ENCODE measurements at places on chromosomes 3 and 15.

DNA sequence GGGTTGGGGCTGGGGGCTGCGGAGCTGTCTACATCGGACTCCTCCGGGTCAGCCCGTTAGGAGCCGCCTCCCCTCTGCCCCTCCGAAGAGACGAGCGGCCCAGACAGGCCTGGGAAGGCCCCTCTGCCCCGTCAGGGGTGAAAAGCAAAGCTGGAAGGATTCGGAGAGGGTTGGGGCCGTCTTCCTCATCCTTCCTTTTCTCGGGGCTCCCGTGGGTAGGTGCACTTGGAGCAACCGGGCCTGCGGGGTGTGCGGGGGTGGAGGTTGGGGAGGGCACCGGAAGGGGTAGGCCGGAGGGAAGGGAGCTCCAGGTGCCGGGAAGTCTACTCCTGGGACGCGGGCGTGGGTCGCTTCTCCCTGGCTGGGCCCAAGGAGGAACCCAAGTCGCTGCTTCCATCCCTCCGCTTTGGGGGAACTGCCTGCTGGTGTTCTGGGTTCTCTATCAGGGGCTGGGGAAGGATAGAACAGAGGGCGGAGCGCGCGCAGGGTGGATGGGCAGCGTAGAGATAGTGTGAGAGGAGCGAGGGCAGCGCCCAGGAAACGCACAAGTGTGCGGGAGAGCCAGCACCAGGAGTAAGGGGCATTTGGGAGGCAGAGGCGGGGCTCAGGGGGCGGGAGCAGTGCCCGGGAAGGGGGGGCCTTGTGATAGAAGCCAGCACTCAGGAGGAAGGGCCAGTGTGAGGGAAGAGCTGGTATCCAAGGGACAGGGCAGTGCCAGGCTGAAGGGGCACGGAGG is 590 bp downstream of the POLR2H start:
- no peak for DNase-seq

- no peak for DNase-seq
Observed at GRCh38 chr3:124513610-124513997, 216.6 kb upstream of the UMPS start.

- DNase-seq: no peak
Observed at GRCh38 chr3:166425900-166426611, 588.8 kb upstream of the BCHE start.

DNA sequence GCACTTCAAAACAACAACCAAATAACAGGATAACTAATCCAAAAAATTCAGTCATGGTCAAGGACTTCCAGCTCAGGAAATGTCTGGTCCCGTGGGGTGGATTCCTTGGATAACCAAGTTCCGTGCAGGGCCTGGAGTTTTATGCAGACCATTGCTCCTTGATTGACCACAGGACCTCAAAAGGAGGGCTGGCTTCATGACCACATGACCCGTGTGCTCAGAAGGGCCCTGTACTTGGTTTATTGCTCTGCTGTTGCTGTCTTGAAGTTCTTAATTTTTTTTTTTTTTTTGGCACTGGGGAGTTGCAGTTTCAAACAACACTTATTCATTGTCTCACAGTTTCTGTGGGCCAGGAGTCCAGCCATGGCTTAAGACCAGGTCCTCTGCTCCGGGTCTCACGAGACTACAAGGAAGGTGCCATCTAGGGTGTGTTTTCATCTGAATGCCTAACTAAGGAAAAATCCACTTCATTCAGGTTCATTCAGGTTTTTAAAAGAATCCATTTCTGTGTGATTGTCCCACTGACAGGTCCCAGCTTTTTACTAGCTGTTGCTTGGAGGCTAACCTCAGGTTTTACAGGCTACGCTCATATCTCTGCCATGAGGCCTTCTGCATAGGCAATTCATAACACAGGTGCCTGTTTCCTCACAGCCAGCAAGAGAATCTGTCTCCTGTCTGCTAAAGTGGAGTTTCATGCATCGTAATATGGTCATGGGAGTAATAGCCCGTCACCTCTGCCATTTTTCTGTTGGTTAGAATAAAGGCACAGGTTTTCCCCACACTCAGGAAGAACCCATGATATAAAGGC is 65.3 kb downstream of the FLNB start:
- no peak for DNase-seq

GRCh38 chr3:162367429-162368260 is 871.0 kb downstream of the OTOL1 start:
- no peak for DNase-seq

GRCh38 chr3:4633078-4634004 is 140.2 kb downstream of the ITPR1 start:
- no peak for DNase-seq

- no peak for DNase-seq
Observed at GRCh38 chr3:176513604-176514003, 683.7 kb downstream of the TBL1XR1 start.

DNA sequence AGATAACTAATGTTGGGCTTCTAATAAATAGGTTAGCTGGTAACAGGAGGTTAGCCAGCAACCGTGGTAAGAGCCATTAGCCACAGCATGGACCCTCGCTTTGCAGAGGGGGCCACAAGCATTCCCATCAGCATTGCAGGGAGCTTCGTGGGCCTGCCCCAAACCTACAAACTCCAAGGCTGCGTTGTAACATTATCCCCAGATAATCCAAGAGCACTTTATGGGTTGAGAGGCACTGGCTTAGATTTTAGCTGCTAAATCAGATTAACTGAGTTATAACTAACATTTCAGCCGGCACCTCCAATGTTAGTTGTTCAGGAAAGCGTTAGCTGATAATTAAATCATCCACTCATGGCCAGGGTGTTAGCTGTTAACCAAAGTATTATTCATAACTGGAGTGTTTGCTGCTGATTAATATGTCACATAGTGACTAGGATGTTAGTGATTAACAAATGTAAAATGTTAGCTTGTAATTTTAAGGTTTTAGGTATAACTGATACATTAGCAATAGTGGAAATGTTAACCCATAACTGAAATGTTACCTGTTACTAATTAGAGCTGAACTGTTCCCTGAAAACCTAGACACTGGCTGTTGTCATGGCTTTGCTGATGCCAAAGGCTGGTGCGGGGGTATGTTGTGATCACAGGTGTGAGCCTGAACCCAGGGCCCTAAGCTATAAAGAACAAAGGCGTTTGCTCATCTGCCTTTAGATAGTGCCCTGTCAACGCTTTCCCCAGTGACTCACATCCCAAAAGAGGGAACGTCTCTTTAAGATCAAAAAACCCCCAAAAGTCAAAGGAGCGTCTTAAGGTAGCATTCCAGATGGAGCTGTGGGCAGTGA is 56.2 kb downstream of the SLC6A6 start:
- no peak for DNase-seq

DNA sequence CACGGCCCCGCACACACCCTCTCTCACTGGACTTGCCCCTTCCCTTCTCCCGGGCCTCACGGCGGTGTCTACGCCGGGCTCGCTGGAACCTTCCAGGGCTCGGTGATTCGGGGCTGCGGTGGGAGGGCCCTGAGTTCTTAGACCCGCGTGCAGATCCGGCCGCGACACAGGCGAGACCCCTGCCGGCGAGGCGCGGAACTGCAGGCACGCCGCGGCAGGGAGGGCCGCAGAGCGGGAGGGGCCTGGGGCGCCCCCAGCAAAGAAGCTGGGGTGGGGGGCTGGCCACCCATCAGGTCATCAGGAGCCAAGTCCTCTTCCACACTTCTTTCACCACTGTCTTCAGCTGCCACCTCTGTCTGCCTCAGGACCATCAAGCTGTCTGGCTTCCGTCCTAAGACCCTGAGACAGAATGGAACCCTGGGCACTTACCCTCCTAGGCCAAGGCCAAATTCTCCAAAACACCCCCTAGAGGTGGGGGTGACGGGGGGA is 164.5 kb downstream of the XXYLT1 start:
- peak; percentile 55 for DNase-seq

DNA sequence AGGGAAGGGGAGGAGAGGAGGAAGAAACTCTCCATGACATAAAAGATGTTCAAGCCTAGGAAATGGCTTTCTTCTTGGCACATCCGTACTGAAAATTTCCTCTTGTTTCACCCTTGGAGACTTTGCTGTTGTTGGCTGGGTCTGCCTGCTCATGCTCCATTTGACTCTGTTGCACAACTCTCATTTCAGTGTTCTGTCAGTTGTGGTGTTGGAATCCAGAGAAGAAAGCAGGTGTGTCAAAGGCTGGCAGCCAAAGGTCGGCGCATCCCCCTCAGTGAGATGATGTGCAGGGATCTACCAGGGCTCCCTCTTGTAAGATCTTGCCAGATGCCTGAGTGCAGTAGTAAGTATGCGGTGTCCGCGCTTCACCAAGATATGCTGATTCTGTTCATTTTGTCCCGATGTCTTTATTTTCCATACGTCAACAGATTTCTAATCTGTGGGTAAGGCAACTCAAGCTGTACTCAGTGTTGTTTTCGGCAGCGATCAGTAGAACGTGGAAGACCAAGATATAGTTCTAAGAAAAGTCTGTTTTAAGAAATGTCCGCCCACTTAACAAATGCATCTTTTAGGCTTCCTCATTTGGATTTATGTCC is 265.2 kb upstream of the GOLGA6L4 start:
- DNase-seq: no peak

DNA sequence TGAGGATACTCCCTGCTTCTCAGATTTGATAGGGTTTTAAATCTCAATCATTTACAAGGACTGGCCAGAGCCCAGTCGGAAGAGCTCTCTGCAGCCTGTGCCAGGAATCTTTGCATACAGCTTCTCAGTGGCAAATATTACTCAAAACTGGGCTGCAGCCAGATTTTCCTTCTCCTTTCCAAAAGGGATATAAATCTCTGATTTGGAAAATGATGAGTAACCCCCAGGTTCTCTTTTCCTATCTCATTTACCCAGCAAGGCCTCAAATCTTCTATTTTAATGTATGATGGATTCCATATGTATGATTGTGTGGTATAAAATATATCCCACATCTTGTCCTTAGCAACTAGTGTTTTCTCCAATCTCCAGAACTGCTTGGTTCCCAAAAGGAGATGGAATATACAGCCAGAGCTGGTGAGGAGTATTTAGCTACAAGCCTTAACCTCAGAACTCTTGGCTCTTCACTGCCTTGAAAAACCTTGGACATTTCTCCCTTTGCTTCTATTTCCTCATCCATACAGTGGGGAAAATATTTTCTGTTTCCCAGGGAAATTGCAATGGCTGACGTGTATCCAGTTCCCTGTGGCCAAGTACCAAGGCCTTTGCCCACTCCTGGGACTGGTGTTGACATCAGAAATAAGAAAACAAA is 114.4 kb downstream of the ATG7 start:
- DNase-seq: no peak

GRCh38 chr15:46297766-46298165 is 662.9 kb downstream of the SQOR start:
- no peak for DNase-seq

GRCh38 chr3:46858456-46858855 is 4.8 kb downstream of the MYL3 start:
- DNase-seq: no peak

GRCh38 chr3:4904811-4905695 is 74.2 kb upstream of the BHLHE40 start:
- DNase-seq: no peak

- no peak for DNase-seq
Observed at GRCh38 chr3:99477650-99478049, 160.7 kb upstream of the COL8A1 start.

- DNase-seq: no peak
Observed at GRCh38 chr3:167559924-167560323, 86.1 kb upstream of the SERPINI2 start.

DNA sequence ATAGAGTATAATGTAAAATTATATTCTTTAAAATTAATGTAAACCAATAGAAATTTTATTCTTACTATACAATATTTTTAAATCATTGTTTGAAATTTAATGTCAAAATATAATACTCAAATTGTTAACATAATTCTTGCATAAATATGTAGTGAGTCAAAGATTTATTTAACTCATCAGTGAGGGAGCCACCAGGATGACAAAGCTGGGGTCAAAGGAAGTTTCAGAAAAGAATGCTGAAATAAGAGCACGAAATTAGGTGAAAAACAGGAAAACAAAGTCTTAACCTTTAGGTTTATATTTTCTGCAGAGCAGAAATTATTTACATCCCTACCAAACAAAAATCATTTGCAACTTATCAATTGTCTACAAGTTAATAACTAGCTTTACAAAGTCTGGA is 74.1 kb downstream of the DIPK2A start:
- no peak for DNase-seq

GRCh38 chr3:11648735-11649134 is 5.0 kb upstream of the VGLL4 start:
- no peak for DNase-seq

- no peak for DNase-seq
Observed at GRCh38 chr3:173397161-173398110, at the start of gene NLGN1. Gene NLGN1 (plus strand): TSS chr3:173397744.

DNA sequence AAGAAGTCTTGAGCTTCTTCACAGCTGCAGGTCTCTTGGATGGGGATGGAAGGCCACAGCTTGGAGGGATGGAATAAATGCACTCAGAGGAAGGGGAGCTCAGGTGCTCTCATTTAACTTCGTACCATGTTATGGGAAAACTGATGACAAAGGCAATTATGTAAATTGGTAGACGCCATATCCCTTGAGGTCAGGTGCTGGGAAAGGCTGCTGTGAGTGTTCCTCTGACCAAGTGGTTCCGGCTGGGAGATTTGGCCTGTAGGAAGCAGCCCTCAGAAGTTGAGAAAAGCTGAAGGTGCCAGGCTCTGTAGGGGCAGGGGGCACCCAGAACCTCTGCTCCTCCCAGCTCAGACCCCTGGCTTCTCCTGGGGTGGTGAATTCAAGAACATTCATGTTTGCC is 47.1 kb downstream of the FAH start:
- no peak for DNase-seq

DNA sequence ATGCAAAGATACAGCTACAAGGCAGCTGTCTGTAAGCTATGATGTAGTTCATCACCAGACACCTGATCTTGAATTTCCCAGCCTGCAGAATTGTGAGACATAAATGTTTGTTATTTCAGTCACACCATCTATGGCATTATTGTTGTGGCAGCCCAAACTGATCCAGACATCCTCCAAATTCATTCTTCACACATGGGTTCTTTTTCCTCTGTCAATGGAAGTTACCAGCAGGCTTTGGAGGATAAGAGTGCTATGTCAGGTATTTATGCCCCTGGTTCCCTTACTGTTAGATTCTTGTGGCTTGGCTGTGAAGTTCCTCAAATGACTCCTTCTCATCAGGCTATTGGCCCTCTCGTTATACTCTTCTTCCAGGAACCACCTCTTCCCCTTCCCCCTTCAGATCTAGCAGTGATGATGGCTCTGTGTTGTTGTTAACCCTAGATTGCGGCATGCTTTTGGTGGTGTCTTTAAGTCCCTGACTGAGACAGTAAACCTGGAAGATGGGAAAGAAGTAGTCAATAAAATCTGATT is 91.0 kb upstream of the CHMP2B start:
- DNase-seq: no peak

DNA sequence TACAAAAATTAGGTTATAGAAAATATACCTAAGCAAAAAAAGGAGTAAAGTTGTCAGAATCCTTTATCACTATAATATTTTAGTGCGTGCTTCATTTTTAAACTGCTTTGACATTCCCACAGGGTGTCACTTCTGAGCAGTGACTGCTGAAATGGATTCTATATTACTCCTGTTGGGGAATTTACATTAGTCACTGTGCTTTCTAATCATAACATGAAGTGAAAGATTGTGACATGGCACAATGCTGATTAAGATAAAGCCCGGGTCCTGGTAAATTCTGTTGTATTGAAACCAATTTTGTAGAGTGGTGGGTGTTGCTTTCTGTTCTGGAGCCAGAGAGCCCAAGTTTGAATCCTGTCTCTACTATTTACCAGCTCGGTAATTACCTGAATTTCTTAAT is 36.4 kb upstream of the EHHADH start:
- DNase-seq: no peak

All from activated CD4-positive, alpha-beta T cell treated with anti-CD3 and anti-CD28 coated beads for 1 hour (primary cell).